ENCODE measurements at places on chromosomes 7 and 10. TPM values are rescaled to one million over a fixed set of nuclear protein-coding genes. Genes with fewer than 3 reads are reported as not detected.

- H3K27ac ChIP-seq = no peak overlapping the region
- H3K4me3 ChIP-seq = no peak overlapping the region
- no peaks in the 10 kb centered on the region for H3K27me3 ChIP-seq
- no peak for DNase-seq
Measured at GRCh38 chr7:122013630-122014029, 130.4 kb downstream of the AASS start.

- no peak overlapping the region for H3K27ac ChIP-seq
- H3K4me1 ChIP-seq = no peaks in the 10 kb centered on the region
- no peak overlapping the region for H3K4me3 ChIP-seq
- no peak for DNase-seq
- no peaks in the 10 kb centered on the region for H3K36me3 ChIP-seq
Measured at GRCh38 chr10:13751191-13751764, 164.5 kb downstream of the PRPF18 start.

DNA sequence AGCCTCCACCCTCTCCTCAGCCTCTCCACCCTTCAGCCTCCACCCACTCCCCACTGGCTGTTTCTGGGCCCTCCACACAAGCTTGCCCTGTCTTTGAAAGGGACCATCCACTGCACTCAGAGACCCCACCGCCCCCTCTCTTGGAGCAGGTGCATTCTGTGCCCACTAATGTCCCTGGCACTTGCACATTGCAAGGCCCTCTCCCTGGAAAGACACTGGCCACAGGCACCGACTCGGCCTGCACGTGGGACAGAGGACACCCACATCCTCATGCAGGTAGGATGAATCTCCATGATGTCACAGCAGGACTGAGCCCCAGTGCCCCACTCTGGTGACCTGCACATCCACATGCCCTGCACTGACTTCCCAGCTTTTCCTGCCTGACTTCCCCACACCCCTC is 36.8 kb upstream of the EBF3 start:
- no peaks in the 10 kb centered on the region for H3K36me3 ChIP-seq
- H3K27me3 ChIP-seq = peaks cover 30% of the 10 kb centered on the region
- DNase-seq = no peak
- H3K4me3 ChIP-seq = no peak overlapping the region
- H3K27ac ChIP-seq = no peak overlapping the region

GRCh38 chr10:93440591-93441091 is 41.5 kb downstream of the MYOF start:
- H3K4me3 ChIP-seq = no peak overlapping the region
- no peaks in the 10 kb centered on the region for H3K4me1 ChIP-seq
- H3K27me3 ChIP-seq = no peaks in the 10 kb centered on the region
- H3K27ac ChIP-seq = no peak overlapping the region
- no peaks in the 10 kb centered on the region for H3K36me3 ChIP-seq
- DNase-seq = no peak

DNA sequence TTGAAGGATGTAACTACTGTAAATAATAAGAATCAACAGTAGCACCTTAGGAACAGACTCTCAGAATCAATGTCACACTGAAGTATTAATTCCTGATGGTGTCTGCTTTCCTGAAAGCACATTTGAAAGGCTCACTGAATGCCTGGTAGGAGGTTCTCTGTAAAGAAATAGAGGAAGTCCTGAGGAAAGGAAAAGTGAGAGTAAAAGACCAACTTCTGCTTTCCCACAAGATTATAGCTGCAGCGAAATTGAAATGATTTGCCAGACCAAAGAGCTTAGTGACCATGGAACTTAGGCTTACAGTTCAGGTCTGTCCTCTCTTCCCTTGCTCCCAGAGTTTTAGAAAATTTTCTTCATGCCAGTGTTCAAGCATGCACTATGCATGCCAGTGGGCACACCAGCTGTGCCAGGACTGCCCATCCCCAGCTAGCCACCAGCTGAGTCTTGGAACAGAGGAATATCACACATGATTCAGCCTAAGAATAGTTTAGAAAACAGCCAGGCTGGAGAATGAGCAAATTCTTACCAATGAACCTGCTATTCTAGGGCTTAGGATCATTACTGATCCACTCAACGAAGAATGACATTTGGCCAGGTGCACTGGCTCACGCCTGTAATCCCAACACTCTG is 123.2 kb downstream of the HERPUD2 start:
- H3K36me3 ChIP-seq = no peaks in the 10 kb centered on the region
- H3K4me1 ChIP-seq = no peaks in the 10 kb centered on the region
- peaks cover 10% of the 10 kb centered on the region for H3K27me3 ChIP-seq
- no peak overlapping the region for H3K4me3 ChIP-seq
- H3K27ac ChIP-seq = no peak overlapping the region
- no peak for DNase-seq

Gene TMEM196
- not detected for total RNA-seq

Gene LRGUK
- 0.17 TPM for total RNA-seq
